AG09309 (cell line): ENCODE measurements at places on chromosomes 7 and 10.

DNA sequence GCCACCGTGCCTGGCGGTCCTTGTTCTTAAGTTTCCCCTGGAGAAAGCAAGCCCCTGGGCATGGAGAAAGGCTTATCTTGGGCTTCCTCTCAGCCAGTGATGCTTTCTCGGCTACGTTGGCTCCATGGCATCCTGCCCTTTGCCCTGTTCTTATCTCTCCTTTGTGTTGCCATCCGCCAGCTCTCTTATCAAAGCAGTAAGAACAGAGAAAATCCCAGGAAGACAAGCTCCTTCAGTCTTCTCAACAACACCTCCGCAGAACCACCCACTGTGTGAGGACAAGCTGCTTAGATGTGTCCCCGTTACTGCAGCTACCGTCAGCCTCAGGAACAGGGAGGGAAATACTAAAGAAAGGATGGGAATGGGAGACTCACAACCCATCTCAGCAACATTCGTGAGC is 3.3 kb downstream of the PLEKHS1 start:
- DNase-seq, result no peak

GRCh38 chr10:60082744-60083344 is 176.5 kb upstream of the CCDC6 start:
- no peak for DNase-seq

DNA sequence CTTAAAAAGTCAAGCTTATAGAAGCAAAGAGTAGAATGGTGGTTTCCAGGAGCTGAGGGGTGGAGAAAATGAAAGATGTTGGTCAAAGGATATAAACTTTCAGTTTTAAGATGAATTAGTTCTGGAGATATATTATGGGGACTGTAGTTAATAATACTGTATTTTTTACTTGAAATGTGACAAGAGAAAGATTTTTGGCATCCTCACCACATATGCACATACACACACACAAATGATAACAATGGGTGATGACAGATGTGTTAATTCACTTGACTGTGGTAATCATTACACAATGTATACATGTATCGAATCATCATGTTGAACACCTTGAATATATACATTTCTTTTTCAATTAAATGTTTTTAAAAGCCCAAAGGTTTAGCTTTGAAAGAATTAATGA is 32.7 kb upstream of the ZPBP start:
- no peak for DNase-seq

- no peak for DNase-seq
These were observed 957.2 kb upstream of the GHITM start for GRCh38 chr10:83182076-83182475.

DNA sequence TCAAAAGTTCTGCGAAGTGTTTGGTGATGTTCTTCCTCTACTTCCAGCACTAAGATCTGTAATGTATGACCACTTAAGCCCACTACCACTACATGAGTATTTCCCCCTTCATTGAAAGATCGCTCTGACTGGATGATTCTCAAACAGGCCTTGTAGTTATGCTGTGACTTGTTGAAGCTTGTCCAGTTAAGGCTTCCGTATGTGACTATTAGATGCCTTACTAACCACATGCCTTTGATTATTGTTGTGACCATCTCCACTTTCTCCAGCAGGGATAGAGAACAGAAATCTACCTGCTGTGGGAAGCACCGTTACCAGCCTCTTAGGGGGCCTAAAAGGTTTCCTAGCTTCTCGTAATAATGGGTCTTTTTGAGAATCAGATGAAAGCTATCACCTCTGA is 81.1 kb downstream of the NOC3L start:
- DNase-seq, result no peak

- no peak for DNase-seq
These were observed 8.9 kb upstream of the KCNK18 start for GRCh38 chr10:117188371-117188770.

GRCh38 chr10:85039311-85039710 is 710.9 kb downstream of the CCSER2 start:
- DNase-seq, result no peak

- DNase-seq, result no peak
These were observed 312 bp downstream of the ARL4A start for GRCh38 chr7:12687718-12688171.

- DNase-seq, result no peak
These were observed 405.5 kb downstream of the GRID1 start for GRCh38 chr10:85961073-85961472.

- no peak for DNase-seq
These were observed 7.4 kb downstream of the TTYH3 start for GRCh38 chr7:2639181-2639681.

DNA sequence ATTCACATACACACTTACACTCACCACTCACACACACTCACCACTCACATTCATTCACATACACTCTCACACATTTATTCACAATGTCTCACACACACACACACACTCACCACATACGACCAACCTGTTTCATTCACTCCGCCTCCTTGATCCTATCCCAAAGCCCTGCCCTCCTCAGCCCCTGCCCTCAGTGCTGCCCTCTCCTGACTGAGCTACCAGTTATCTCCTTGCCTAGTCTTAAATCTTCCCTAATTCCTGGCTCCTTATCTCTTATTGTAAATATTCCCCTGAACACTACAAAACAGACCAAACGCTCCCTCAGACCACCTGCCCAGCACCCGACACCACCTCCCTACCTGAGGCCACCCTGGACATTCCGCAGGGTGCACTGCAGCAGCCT is 26.1 kb upstream of the C10orf120 start:
- DNase-seq, result no peak

- peak; percentile 41 for DNase-seq
These were observed 162.9 kb downstream of the GRK5 start for GRCh38 chr10:119370111-119370741.

- DNase-seq, result no peak
These were observed 13.1 kb downstream of the DDC start for GRCh38 chr7:50552139-50552538.

DNA sequence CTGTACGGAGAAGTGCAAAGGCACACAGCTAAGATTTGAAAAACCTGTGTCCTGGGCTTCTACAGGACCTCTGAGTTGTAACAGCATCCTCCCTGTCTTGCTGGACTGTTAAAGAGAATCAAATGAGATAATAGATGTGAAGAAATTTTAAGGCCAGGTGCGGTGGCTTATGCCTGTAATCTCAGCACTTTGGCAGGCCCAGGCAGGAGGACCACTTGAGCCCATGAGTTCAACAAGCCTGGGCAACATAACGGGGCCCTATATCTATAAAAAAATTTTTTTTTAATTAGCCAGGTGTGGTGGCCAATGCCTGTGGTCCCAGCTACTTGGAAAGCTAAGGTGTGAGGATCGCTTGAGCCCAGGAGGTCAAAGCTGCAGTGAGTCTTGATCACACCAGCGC is 2.9 kb upstream of the ARHGAP21 start:
- no peak for DNase-seq

GRCh38 chr7:95777269-95777668 is 4.9 kb downstream of the DYNC1I1 start:
- DNase-seq, result no peak

DNA sequence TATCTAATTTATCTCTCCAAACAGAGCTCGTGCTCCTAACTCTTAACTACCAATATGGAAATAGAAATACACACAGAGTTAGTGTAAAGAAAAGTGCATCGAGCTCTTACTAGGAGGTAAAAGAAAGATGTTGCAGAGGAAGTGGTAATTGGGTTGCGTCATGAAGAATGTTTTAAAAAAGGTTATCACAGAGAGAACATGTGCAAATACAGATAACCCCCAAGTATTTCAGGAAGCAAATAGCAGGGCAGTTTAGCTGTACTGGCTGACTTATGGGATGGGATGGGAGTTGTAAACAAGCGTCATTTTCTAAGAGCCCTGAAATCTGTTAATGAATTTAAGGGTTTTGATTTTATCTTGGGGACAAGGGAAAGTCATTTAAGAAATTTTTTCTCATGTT is 153.9 kb downstream of the AGMO start:
- DNase-seq, result no peak

DNA sequence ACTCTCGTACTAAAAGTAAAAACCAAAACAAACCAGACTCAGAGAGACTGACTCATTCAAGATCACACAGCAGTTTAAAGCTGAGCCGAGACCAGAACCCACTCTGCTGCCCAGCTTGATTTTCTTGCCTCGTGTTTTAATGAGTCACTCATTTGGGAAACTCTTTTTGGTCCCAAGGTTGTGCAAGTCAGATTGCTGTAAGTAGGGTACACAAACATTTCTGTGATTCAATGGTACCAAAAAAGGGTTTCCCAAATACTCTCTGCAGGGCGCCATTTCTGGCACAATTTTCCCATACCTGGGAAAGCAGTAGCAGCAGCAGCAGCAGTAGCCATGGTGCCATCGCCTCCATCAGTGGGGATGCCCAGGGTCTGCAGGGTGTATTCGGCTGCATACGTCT is 69.9 kb downstream of the ASAH2B start:
- no peak for DNase-seq

- DNase-seq, result no peak
These were observed 525.1 kb downstream of the KIF20B start for GRCh38 chr10:90226517-90226916.

- DNase-seq, result no peak
These were observed 77.1 kb downstream of the MTPN start for GRCh38 chr7:135900065-135900546.

GRCh38 chr7:133009426-133010252 is 72.3 kb downstream of the CHCHD3 start:
- no peak for DNase-seq

GRCh38 chr7:12244129-12244528 is 33.0 kb downstream of the TMEM106B start:
- no peak for DNase-seq

DNA sequence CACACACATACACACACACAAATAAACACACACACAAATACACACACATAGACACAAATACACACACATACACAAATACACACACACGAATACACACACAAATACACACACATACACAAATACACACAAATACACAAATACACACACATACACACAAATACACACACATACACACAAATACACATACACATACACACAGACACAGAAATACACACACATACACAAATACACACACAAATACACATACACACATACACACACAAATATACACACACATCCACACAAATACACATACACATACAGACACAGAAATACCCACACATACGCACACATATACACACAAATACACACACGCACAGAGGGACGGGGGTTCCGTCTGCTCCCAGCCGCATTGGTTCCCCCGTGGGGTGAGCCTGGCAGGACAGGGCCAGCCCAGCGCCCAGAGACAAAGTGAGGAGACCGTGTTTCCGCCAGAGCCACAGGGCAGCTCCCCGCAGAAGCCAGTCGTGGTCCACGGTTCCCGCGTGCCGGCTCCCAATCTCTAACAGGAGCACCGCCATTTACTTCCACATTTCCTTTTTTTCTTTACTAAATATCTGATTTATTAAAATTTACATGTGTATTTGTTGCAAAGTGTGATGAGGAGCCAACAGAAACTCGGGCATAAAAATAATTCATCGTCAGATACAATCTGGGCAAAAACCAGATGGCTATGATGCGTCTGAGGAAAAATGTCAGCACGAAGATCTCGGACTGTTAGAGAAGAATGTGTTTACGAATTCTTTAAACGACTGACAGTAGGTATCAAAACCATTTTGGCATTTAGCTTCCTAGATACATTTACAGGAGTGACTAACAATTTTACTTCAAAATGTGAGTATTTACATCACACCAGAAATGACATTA is 3.1 kb upstream of the KNDC1 start:
- DNase-seq, result no peak

- no peak for DNase-seq
These were observed 78.0 kb downstream of the COL13A1 start for GRCh38 chr10:69879634-69880257.

- DNase-seq, result no peak
These were observed 53.6 kb upstream of the AOAH start for GRCh38 chr7:36777855-36778254.

DNA sequence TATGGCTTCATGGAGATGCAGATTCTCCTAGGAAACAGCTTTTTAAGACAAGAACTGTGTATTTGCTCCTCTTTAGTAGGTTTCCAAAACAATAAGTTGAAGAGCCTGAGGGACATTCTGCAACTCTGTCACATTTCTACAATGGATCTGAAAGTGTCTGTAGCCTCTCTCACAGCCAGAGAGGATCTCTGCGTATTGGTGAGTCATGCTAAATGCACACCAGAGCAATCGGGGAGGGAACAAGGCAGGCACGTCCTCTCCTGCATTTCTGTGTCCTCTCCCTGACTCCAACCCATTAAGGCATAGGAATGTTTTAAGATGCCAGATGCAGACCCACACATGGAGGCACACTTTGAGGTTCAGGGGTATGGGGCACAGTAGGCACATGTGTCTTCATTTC is 1126.4 kb upstream of the GHITM start:
- DNase-seq, result no peak
